Mesenteric fat pad (tissue), 1 donor: ENCODE measurements at places on chromosomes 1 and 21. TPM values are rescaled to one million over a fixed set of nuclear protein-coding genes. Genes with fewer than 3 reads are reported as not detected.
A peak's percentile ranks its signal among the peaks of the same experiment; 100 is the strongest.

- no peak for DNase-seq
These were observed 32.6 kb downstream of the LRP8 start for GRCh38 chr1:53295295-53295694.

DNA sequence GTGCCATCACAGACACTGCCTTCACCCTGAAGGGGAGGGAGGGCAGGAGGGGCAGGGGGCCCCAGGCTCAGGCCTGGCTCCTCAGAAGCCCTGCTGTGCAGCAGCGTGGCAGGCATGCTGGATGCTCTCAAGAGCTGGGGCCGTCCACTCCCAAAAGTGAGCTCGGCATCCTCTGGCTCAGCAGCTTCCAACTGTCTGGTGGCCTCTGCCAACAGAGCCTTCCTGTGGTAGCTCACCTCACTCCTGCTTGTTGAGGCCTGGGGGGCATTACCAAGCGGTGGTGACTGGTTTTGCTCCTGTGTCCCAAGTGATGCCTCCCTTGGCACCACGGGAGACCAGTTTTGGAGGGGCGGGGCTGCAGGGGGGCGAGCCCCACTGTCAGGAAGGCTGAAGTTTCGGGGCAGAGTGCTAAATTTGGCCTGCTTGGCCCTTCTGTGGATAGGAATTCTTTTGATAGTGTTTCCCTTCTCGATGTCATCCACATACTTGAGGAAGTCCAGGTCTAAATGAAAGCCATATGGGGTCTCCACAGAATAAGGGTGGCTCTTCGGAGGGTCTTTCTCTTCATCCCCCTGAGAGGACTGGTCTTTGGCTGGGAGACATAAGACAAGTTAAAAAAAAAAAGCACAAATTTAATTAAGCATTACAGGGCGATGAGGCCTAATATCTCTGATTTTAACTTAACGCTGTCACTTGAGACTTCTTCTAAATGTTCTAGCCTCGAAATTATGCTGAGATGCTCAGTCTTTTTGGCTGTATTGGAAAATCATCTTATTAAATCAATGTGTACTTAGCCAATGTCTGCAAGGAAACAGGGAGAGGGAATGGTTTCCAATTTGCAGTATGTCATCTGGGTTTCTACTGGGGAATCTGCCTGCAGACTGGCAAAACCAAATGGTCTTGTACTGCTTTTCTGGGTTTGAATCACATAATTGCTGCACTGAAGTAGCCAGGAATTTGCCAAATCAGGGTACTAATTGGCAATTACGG is 44.4 kb downstream of the KANK4 start:
- DNase-seq = peak; percentile 81

- DNase-seq = no peak
These were observed 344.3 kb downstream of the DUSP10 start for GRCh38 chr1:221397606-221398005.

GRCh38 chr1:39409055-39409816 is 82.2 kb upstream of the BMP8A start:
- DNase-seq = no peak

The GDAP2 gene
- total RNA-seq = 31.5 TPM

The ST6GALNAC3 gene
- total RNA-seq = 25.8 TPM

The CHRM3 gene
- total RNA-seq = 0.29 TPM

DNA sequence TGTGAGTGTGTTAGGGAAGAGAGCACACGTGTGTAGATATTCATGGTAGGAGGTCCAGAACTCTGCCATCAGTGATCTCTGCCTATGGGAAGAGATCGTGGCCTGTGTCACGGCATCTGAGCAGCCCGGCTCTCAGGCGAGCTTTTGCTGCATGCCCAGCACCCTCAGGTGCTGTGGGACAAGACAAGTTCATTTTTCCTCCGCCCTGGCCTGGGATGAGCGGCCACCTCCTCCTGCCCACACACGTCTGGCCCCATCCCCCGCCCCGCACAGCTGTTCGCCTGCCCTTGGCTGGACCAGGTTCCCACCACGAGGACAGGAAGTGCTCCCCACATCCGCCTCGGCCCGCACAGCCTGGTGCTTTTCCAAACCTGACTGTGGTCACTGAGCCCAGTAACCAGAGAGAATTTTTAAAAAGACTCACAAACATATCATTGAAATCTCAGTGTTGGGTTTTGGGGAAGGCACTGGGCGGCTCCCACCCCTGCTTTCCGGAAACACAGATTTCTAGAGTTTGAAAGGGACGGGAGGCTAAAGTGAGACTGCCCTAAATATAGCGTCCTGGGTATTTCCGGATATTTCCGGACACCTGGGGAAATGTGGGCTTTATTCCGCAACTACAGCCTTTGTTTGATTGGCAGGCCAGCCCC is 18.0 kb downstream of the BMP8A start:
- no peak for DNase-seq

- no peak for DNase-seq
These were observed 50.0 kb upstream of the POGK start for GRCh38 chr1:166789286-166789685.

The SOD1 gene
- 258 TPM for total RNA-seq

GRCh38 chr1:38240618-38241017 is 194.0 kb upstream of the POU3F1 start:
- no peak for DNase-seq

- peak; percentile 77 for DNase-seq
These were observed 553.6 kb downstream of the PTPRU start for GRCh38 chr1:29789910-29790247.

DNA sequence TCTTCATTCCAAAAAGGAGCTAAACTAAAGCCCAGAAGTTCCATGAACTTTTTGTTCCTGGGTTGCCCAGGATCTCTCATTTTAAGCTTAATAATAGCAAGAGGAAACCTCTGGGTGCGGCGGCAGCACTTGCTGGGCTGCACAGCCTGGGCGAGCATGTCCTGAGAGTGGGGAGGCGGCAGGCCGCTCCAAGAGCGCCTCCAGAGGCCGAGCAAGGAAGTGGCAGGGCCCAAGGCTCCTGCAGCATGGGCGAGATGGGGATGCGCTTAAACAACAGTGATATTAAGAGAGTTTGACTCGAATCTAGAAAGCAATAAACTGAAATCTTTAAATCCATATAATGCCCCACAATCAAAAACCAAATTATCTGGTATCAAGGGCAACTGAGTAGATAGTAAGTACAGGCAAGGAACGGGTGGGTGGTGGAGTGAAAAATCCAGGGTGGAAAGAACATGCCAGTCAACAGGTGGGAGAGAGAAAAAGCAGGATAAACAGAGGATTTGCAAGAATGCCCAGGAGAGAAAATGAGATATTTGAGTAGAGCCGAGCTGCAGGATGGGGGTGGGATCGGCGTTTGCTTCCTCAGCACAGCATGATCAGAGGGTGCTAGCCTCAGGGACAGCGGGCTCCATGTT is 14.1 kb upstream of the TNR start:
- DNase-seq = no peak
